T-helper 17 cell (primary cell): ENCODE measurements at places on chromosomes 16 and 17. TPM values are rescaled to one million over a fixed set of nuclear protein-coding genes. Genes with fewer than 3 reads are reported as not detected.

NFATC2IP gene
- total RNA-seq, result 67.7 TPM

TMIGD1 gene
- not detected for total RNA-seq

KAT2A gene
- 35.5 TPM for total RNA-seq

EIF3C gene
- total RNA-seq, result 257 TPM

HLF gene
- total RNA-seq, result 22.5 TPM

AXIN1 gene
- 38.9 TPM for total RNA-seq

GJC1 gene
- not detected for total RNA-seq

SLC52A1 gene
- total RNA-seq, result not detected

- no peak for DNase-seq
Measured at GRCh38 chr17:69733171-69734012, 318.9 kb downstream of the MAP2K6 start.

GRCh38 chr17:42212382-42212781 is 18.1 kb upstream of the GHDC start:
- DNase-seq, result no peak

DNA sequence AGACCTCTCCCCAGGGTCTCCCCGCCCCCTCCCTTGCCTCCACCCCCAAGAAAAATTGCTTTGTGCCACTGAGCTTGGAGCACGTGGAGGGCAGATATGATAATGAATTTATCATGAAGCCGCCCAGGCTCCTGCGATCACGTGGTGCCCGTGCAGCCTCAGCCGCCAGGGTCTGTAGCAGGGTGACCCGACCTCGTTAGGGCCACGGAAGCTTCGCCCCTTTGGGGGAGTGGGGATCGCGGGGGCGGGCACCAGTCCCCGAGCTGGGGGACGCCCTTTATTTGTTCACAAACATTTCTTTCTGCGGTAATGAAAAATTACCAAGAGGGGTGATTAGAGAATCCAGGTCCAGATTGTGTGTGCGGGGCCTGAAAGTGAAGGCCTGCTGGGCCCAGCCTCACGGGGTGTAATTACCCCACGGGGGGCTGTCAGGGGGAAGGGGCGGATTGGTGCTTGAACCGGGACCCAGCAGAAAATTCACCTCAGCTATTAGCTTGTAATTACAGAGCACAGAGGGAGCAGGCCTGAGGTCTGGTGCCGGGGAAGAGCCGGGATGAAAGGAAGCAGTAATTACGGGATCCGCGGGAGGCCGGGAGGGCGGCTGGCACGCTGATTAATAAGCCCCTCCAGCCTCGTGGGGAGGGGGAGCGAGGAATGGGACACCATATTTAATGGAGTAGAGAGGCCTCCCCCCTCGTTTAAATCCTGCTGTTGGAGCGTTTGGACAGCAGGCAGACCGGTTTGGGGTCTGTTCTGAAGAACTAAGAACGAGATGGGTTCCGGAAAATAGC is 13.3 kb downstream of the GSE1 start:
- DNase-seq, result no peak

DNA sequence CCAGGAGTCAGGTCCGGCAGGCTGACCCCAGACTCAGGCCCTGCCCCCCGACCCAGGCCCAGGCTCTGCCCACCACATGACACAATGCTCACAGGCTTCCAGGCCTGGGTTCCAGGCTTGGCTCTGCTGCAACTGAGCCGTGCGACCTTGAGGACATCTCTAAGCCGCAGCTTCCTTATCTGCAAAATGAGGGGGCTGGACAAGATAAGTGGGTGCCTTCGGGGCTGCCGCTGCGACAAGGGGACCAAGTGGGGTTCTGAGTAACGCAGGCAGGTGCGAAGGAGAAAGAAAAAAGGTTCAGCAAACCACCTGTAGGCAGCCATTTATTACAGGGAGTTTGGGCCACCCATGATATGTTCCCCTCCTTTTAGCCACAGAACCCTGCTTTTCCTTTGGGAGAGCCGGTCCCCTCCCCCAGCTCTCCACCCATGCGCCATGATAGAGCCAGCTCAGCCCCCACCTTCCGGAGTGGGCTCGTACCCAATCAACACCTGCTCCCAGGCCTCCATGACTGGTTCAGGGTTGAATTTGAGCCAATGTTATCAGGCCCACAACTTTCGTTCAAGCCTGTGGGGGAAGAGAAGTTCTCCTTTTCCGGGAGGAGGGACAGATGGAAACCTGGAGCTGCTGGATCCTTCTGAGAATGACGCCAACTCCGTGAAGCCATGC is 38.2 kb downstream of the RTN4RL1 start:
- DNase-seq, result no peak

DNA sequence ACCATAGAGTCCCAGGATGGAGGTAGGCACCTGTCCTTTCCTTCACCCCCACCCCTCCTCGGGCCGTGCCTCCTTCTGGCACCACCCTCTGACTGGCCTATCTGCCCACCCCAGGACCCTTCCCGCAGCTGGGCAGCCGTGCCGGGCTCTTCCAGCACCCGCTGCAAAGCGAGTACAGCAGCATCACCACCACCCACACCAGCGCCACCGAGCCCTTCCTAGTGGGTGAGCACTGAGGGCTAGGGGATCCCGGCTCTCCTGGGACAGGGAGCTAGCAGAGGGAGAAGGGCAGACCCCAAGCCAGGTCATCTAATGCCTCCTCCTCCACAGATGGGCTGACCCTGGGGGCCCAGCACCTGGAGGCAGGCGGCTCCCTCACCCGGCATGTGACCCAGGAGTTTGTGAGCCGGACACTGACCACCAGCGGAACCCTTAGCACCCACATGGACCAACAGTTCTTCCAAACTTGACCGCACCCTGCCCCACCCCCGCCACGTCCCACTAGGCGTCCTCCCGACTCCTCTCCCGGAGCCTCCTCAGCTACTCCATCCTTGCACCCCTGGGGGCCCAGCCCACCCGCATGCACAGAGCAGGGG is 7.8 kb downstream of the GALK1 start:
- no peak for DNase-seq

- peak; percentile 16 for DNase-seq
Measured at GRCh38 chr16:79599256-79599836, 1.2 kb downstream of the MAF start.

DNA sequence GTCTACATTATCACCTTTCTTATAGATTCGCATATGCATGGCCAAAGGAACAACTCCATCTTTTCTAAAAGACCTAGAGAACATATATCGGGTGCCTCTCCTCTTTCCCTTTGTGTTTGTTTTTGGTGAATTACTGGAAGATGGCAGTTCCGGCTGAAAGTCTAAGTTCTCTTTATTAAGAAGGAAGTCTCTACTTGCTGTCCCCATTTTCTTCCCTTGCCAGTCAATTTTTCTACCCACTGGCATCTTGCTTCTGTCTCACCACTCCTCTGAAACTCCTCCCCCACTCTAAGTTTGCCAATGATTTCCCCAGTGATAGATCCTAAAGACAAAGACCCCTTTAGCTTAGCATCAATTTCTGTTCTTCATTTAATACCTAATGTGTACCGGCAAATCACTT is 93.9 kb upstream of the CORO6 start:
- no peak for DNase-seq

DNA sequence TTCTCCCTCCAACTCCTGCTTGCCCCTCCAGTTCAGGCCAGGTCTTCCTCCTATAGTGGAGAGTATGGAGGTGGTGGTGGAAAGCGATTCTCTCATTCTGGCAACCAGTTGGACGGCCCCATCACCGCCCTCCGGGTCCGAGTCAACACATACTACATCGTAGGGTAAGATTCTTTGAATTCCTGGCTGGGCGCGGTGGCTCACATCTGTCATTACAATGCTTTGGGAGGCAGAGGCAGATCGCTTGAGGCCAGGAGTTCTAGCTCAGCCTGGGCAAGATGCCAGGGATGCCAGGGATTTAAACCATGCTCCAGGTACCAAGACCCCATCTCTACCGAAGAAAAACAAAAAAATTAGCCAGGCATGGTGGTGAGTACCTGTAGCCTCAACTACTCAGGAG is 1.4 kb downstream of the ZG16 start:
- no peak for DNase-seq

GRCh38 chr17:42920922-42921321 is 20.3 kb downstream of the G6PC1 start:
- DNase-seq, result no peak

DNA sequence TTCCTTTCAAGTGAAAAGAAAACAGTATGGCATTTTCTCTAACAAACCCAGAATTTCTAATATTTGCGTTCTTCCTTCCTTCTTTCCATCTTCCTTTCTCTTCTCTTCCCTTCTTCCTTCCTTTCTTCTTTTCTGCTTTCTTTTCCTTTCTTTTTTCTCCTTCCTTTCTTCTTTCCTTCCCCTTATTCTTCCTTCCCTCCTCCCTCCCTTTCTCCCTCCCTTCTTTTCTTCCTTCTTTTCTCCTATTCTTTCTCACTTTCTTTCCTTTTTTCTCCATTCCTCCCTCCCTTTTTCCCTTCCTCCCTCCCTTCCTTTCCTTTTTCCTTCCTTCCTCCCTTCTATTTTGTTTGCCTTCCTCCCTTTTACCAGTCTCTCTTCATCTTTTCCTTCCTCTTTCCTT is 194.8 kb downstream of the SHCBP1 start:
- no peak for DNase-seq

- no peak for DNase-seq
Measured at GRCh38 chr17:42989141-42989540, 8.8 kb downstream of the RUNDC1 start.

- DNase-seq, result no peak
Measured at GRCh38 chr17:2795441-2796163, 636 bp upstream of the RAP1GAP2 start.

- DNase-seq, result no peak
Measured at GRCh38 chr17:52532373-52532772, 373.9 kb upstream of the CA10 start.

- DNase-seq, result no peak
Measured at GRCh38 chr17:42530952-42531454, 5.0 kb upstream of the NAGLU start.

DNA sequence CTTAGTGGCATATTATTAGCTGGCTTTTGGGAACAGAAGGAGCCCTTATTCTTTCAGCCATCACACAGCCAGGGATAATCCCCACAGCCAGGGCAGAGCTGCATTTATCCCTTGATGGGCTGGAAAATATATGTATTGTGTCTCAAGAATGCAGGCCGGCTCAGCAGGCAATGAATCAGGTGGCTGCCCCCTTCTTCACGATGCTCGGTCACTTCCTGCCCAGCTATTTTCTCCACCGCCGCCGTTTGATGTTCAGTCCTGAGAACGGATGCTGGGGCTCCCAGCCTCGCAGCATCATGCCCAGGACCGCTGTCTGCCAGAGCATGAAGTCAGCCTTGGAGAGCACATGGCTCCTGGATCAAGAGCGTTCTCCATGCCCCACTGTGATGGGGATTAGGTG is 4.3 kb upstream of the MYH3 start:
- no peak for DNase-seq

GRCh38 chr16:89973654-89974335 is 25.2 kb downstream of the DEF8 start:
- no peak for DNase-seq

DNA sequence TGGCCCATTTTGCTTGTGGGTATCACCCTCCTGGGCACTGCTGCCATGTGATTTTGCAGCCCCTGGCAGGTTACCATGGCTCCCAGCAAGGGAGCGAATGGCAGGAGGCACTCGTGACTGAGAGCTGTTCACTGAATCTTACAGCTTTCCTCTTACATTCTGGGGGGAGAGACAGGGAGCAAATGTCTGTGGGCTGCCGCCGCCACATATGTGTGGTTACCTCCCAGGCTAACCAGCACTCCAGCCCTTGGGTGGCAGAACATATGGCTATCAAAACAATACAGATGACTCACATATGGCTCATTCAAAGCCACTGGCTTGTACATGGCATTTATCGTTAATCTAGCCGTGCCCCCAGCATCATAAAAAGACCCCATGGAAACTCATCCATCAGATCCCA is 19.8 kb downstream of the GTF3C1 start:
- no peak for DNase-seq

DNA sequence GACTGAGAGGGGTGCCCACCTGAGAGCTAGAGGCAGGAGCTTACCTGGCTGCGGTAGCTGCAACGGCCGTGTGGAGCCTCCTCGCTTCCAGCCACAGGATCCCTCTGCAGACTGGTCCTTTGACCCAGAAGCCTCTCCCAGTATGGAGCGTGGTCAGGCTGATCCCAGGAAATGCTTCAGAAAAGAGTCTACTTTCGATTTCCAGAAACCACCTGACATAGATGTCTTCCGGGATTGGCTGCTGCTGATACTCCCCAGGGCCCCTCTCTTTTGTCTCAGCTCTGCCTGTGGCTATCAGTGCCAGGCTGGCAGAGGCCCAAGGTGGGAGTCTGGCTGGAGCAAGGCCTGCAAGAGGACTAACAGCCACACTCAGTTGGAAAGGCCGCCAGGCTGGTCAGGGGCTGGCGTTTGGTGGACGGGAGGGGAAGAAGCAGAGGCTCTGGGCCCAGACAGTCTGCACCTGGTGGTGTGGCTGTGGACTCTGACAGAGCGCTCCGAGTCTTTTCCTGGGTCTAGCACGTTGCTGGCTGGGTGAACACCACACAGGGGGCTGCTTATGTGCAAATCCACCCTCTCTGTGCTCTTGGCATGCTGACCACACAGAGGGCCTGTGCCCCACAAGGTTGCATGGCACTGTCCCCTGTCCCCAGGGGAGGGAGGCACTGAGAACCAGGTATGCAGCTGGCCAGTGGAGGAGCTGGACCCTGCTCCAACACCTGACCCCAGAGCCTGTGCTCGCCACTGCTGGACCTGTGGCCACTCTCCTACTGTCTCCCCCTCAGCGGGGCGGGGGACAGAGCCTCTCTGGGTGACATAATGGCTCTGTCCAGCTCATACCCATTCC is at the start of gene LGALS3BP:
LGALS3BP (minus strand) TSS at position 144 of the 844 bp plus-strand sequence. CDS start 2,732 bp downstream, outside the sequence.
- DNase-seq, result no peak

DNA sequence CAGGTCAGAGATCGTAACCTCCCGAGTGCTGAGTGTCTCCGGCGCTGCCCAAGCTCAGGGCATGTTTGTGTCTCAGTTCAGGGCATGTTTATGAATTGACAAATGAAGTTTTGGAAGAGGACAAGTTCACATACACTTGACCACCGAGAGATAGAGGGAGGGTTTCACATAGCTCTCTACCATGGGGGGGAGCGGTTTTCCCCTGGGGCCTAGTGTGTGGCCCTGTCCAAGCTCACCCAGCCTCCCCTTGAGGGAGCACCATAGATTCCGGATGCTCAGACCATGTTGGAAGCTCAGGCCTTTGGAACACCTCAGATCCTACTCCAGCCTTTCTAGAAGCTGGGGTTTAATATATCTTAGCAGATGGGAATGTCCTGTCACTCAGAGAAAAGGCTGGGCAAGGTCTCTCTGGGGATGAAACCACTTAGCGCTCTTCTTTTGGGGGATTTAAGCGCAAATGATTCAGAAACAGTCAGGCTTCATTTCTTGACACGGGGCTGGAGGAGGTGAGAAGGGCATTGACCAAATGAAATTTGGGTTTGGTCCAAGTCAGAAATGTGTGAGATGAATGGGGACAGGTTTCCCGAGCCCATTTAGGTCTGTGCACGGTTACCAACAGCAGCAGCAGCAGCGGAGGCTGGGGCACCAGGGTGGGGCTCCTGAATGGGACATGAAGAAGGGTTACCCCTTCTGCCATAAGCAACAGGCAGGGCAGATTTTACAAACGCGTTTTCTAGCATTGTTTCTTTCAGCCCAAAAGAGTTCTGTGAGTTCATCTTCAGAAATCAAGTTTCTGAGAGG is 96.6 kb downstream of the METRNL start:
- DNase-seq, result no peak

- no peak for DNase-seq
Measured at GRCh38 chr17:45016823-45017222, 34.6 kb downstream of the DCAKD start.
